Activated CD8-positive, alpha-beta memory T cell treated with anti-CD3 and anti-CD28 coated beads for 36 hours (primary cell): ENCODE measurements at places on chromosomes 11 and 22. TPM values are rescaled to one million over a fixed set of nuclear protein-coding genes. Genes with fewer than 3 reads are reported as not detected.

PHLDA2 gene
- 3.0 TPM for total RNA-seq

C22orf15 gene
- 0.78 TPM for total RNA-seq

FXYD2 gene
- total RNA-seq, result 4.4 TPM

IGLL1 gene
- total RNA-seq, result not detected

AMOTL1 gene
- 1.6 TPM for total RNA-seq

ZPR1 gene
- 111 TPM for total RNA-seq

OOSP4A gene
- total RNA-seq, result not detected

IGSF22 gene
- total RNA-seq, result 0.48 TPM

TMEM45B gene
- total RNA-seq, result 0.59 TPM

THY1 gene
- 0.30 TPM for total RNA-seq

AGBL2 gene
- 3.4 TPM for total RNA-seq

KRTAP5-1 gene
- not detected for total RNA-seq

SYCE3 gene
- not detected for total RNA-seq

RFPL1 gene
- total RNA-seq, result not detected

ELMOD1 gene
- not detected for total RNA-seq

GSTT2B gene
- not detected for total RNA-seq

KCNK7 gene
- 0.46 TPM for total RNA-seq

FAM83F gene
- total RNA-seq, result 0.42 TPM

SUSD2 gene
- 0.53 TPM for total RNA-seq

VWCE gene
- 11.9 TPM for total RNA-seq

TRPM5 gene
- total RNA-seq, result not detected

KDM4E gene
- total RNA-seq, result not detected

IFITM5 gene
- not detected for total RNA-seq

TIGD3 gene
- 0.65 TPM for total RNA-seq

MS4A3 gene
- not detected for total RNA-seq

HDAC10 gene
- total RNA-seq, result 42.1 TPM

SLC22A6 gene
- total RNA-seq, result not detected

ANGPTL5 gene
- not detected for total RNA-seq

KLHL35 gene
- total RNA-seq, result 0.44 TPM

ANO5 gene
- not detected for total RNA-seq

LDHAL6A gene
- total RNA-seq, result not detected

NAP1L4 gene
- 235 TPM for total RNA-seq

SERGEF gene
- total RNA-seq, result 27.5 TPM

PDGFD gene
- 0.13 TPM for total RNA-seq

CSRP3 gene
- not detected for total RNA-seq

NCAM1 gene
- 0.11 TPM for total RNA-seq

SEPTIN5 gene
- total RNA-seq, result 0.38 TPM

RCOR2 gene
- 0.36 TPM for total RNA-seq

NCR3LG1 gene
- total RNA-seq, result 6.5 TPM

SRRD gene
- total RNA-seq, result 33.8 TPM

MEI1 gene
- 31.1 TPM for total RNA-seq

MMP8 gene
- total RNA-seq, result not detected

CTSW gene
- 48.9 TPM for total RNA-seq

TRIM29 gene
- total RNA-seq, result not detected

TNNT3 gene
- 0.42 TPM for total RNA-seq

GDPD4 gene
- total RNA-seq, result not detected

KIF18A gene
- total RNA-seq, result 13.5 TPM

ISX gene
- total RNA-seq, result not detected

EIF1AD gene
- total RNA-seq, result 73.9 TPM

CHST1 gene
- 0.63 TPM for total RNA-seq

INSC gene
- 0.25 TPM for total RNA-seq

CCDC89 gene
- not detected for total RNA-seq

RASGRP2 gene
- total RNA-seq, result 3.1 TPM

FAM111B gene
- 35.6 TPM for total RNA-seq

ART1 gene
- total RNA-seq, result not detected

TUBA8 gene
- total RNA-seq, result 1.2 TPM

ANKRD42 gene
- total RNA-seq, result 8.9 TPM

HBG1 gene
- total RNA-seq, result not detected
